ENCODE measurements at places on chromosomes 2 and 18.

- ATAC-seq = no peak
These were observed 165.1 kb downstream of the FMNL2 start for GRCh38 chr2:152499896-152500735.

DNA sequence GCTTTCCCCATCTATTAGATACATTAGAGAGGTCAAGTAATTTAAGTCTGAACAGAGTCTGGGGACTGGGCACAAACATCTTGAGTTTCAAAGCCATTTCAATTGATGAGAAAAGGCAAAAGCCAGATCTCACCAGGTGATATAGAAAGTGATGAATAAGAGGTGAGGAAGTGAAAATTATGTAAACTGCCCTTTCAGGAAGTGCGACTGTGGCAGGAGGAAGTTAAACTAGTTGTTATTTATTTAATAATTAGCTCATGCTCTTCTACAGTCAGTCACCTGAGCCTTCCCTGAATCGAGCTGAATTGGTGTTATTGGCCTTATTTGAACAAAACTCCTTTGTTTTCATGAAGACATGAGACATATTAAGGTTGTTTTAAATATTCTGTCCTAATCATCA, 115.1 kb downstream of the CDH20 start:
- no peak for ATAC-seq

DNA sequence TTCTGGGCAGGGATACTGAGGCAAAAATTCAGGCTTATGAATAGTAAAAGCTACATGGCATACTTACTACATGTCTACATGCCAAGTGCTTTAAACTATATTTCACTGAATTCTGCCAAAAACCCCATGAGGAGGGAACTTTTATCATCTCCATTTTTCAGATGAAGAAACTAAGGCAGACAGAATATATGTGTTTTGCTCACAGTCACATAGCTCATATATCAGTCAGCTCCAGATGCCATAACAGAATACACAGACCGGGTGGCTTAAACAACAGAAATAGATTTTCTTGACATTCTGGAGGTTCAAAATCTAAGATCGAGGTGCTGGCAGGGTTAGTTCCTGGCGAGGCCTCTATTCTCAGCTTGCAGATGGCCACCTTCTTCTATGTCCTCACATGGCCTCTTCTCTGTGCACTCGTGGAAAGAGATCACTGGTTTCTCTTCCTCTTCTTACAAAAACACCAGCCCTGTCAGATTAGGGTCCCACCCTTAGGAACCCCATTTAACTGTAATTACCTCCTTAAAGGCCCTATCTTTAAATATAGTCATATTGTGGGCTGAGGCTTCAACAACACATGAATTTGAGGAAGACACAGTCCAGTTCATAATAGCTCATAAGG, 27.1 kb upstream of the CREB1 start:
- no peak for ATAC-seq

GRCh38 chr18:79989195-79989497, 783 bp upstream of the TXNL4A start:
- ATAC-seq = no peak

GRCh38 chr2:134912361-134912760, 6.3 kb upstream of the CCNT2 start:
- no peak for ATAC-seq

DNA sequence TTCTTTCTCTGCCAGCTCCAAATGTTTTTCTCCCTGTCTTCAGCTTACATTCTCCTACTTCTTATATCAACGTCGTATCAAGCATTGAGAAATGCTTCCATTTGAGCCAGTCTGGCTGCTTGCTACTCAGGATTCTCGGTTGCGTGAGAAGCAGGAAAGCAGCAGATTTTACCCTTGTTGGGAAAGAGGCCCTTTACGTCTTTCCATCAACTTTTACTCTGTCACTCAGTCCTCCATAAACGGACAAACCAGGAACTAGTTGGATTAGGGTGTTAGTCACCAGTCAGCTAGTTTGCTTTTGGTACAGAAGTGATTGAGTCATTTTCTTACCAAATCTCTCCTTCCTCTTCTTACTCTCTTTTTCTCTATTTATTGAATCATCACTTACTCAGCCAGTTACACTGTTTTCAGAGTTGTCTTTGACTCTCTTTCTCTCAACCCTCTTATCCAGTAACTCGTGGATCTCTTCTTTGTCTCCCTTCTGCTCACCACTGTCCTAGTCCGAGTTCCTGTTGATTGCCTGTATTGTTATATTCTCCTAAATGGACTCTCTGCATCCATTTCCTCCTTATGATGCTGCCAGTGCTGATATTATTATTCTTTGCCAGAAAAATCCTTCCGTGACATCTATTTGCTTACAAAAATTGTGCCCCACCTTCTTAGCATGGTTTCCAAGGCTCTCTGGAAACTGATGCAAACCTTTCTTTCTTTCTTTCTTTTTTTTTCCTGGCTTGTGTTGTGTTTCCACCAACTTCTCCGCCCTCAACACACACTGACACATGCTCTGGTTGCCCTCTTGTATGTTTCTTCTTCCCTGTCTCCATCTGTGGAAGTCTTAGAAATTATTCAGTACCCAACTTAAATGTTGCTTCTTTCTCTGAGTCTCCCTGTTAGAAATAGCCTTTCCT, 61.5 kb downstream of the VRK2 start:
- peak; percentile 49 for ATAC-seq

GRCh38 chr2:8803658-8804379, 33.6 kb downstream of the KIDINS220 start:
- ATAC-seq = peak; percentile 78

- ATAC-seq = no peak
These were observed 111.1 kb downstream of the PDCL3 start for GRCh38 chr2:100673691-100674485.

GRCh38 chr18:63016270-63016669, 300.9 kb downstream of the PHLPP1 start:
- ATAC-seq = peak; percentile 90

- peak; percentile 5 for ATAC-seq
These were observed 1.0 kb upstream of the HDAC4 start for GRCh38 chr2:239401881-239402233.

- no peak for ATAC-seq
These were observed 53.3 kb downstream of the SESTD1 start for GRCh38 chr2:179211355-179211754.

DNA sequence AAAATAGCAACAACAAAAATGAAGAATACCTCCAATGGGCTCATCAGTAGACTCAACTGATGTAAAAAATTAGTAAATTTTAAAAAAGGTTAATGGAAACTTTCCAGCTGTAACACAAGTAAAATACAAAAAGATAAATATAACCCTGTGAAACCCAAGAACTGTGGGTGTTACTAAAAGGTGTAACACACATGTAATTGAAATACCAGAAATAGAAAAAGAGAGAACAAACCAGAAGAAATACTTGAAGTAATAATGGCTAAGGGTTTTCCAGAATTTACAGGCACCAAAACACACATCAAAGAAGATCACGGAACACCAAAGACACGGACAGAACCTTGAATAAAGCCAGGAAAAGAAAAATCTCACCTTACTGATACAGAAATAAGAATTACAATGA, 590.6 kb upstream of the RAB6C start:
- ATAC-seq = no peak

- ATAC-seq = peak; percentile 41
These were observed at the start of gene GAREM2 for GRCh38 chr2:26172871-26173775. TSS of gene GAREM2 (plus strand) at chr2:26173088. CDS start at chr2:26173221, 133 bp downstream.

GRCh38 chr2:190462181-190462580, 54.0 kb downstream of the MFSD6 start:
- no peak for ATAC-seq

- ATAC-seq = no peak
These were observed 37.1 kb downstream of the MEMO1 start for GRCh38 chr2:31973665-31974064.

- peak; percentile 90 for ATAC-seq
These were observed 108.8 kb downstream of the SLC4A3 start for GRCh38 chr2:219736209-219736608.

GRCh38 chr2:49002750-49003149, 151.6 kb downstream of the FSHR start:
- ATAC-seq = no peak

- no peak for ATAC-seq
These were observed 22.4 kb upstream of the UGP2 start for GRCh38 chr2:63819256-63819655.

GRCh38 chr2:200065477-200065876, 110.1 kb downstream of the MAIP1 start:
- ATAC-seq = peak; percentile 58

DNA sequence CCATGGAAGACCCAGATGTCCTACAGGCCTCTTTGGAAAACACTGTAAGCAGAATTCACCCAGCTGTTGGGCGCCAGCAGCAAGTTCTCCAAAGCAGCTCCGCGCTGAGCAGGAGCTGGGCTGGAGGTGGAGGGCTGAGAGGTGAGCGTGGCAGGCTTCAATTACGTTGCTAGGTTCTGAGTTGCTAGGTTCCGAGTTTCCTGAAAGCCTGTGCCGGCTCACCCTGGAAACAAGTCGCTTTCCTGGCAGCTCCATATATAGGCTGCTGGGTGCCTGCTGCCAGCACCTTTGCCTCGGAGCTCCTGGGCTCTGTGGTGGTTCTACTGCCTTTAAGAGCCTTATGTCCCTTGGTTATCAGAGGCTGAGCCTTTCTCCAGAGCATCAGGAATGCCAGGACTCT, 14.4 kb upstream of the EGR4 start:
- ATAC-seq = no peak

GRCh38 chr2:160602073-160602472, 108.5 kb upstream of the RBMS1 start:
- ATAC-seq = no peak

- peak; percentile 46 for ATAC-seq
These were observed 31.6 kb downstream of the KCNK3 start for GRCh38 chr2:26723991-26724750.

- no peak for ATAC-seq
These were observed 13.3 kb upstream of the TMX3 start for GRCh38 chr18:68728081-68728700.

- no peak for ATAC-seq
These were observed 74.5 kb upstream of the B3GNT7 start for GRCh38 chr2:231321021-231321420.

DNA sequence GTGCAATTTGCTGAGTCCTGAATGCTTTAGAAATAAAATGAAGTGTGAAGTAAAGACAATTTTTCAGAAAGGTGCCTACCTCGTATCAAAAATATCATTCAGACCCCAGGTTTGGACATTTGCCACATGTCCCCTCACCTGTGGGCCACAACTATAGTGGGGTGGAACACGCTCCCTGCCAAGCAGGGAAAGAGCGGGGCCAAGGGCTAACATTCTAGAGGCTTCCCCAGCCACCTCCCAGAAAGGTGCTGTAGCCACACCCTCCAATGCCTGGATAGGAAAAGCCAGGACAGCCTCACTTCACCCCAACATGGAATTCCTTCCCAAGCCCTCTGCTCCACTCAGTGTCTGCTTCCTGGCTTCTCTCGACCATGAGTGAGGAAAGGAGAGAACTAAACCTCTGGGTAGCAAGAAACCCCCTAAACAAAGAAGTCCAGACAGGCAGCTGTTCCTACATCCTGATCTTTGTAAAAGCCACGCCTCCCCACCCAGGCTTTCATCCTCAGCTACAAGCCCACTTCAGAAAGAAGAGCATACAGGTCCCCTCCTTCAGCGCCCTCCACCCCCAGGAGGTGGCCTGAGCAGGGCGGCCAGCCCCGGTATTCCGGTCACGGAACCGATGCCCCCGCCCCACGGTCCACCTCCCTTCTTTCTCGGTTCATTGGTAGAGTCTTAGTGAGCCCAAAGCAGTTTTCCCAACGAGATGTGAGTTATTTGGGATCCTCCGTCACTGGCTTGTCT, 2.1 kb downstream of the COL6A3 start:
- ATAC-seq = no peak
